Kidney (tissue), 22 donors: ENCODE measurements at places on chromosomes 16 and 17. TPM values are rescaled to one million over a fixed set of nuclear protein-coding genes. Genes with fewer than 3 reads are reported as not detected.
A peak's percentile ranks its signal among the peaks of the same experiment; 100 is the strongest.

DNA sequence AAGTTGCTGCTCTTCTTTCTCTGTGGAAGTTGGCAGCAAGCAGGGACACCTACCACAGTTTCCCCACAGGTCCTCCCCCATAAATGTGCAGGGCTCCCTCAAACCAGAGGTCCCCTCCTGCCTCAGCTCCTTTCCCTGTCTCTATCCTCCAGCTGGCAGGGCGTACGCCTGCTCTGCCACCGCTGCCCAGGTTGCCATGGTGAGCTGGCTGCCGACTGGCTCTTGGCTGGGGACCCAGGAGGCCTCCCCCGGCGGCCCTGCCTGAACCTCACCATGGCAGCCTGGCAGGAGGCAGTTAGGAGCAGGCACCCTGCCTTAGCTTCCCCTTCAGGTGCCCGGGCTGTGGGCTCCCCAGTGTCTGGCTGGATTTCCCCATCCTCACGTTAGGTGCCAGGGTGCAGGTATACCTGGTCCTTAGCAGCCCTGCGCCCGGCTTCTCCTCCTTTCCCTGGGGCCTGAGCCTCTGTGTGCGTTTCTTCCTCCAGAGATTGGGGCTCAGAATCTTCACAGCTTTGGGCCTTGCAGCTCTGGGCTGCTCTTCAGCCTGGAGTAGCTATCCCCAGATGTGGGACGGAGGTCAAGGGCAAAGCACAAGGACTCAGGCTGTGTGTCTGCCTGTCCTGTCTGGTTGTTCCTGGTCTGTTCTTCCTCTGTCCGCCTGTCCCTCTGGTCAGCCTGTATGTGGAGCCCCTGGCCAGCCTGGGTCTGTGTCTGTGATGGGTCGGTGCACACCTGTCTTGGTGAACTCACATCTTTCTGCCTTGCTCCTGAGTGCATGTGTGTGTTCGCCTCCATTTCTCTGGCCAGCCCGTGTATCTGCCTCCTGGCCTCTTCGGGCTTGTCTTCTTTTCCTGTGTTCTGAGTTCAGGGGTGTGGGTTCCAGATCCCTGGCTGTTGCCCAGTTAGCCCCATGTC, 15.7 kb downstream of the GJD3 start:
- DNase-seq: no peak
- H3K27me3 ChIP-seq: no peaks in the 10 kb centered on the region
- H3K4me1 ChIP-seq: peaks cover 83% of the 10 kb centered on the region
- no peak overlapping the region for H3K4me3 ChIP-seq

- H3K27me3 ChIP-seq: peaks cover 3% of the 10 kb centered on the region
- H3K36me3 ChIP-seq: no peaks in the 10 kb centered on the region
- peak; percentile 24 for DNase-seq
- peak overlapping the region; percentile 43 for H3K27ac ChIP-seq
- peak overlapping the region; percentile 89 for H3K4me3 ChIP-seq
These were observed 5.5 kb downstream of the FOXC2 start for GRCh38 chr16:86572041-86572521.

SREBF1 gene
- total RNA-seq: 48.3 TPM

- H3K27ac ChIP-seq: no peak overlapping the region
- no peaks in the 10 kb centered on the region for H3K27me3 ChIP-seq
- no peak for DNase-seq
- H3K4me3 ChIP-seq: no peak overlapping the region
- no peaks in the 10 kb centered on the region for H3K4me1 ChIP-seq
These were observed 17.4 kb downstream of the CA4 start for GRCh38 chr17:60167065-60167741.

DNA sequence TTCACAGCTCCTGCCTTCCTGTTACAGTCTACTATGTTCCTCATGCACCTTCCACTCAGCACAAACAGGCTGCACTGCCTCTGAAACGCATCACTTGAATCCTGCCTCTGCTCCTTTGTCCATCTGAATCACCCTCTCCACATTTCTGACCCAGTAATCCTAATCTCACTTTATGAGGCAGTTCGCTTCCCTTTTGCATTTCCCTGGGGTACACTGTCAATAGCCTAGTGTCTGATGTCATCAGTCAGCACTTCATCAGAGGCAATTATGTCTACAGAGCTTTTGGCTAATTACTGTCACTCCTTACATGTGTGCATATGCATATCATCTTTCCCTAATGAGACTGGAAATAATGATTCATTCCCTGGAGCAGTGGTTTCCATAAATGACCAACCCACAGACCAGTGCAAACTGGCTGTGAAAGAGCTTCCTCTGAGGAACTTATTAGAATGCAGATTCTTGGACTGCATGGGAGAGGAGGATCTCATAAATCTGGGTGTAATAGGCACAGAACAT, 23.6 kb downstream of the CA4 start:
- no peak overlapping the region for H3K27ac ChIP-seq
- no peak for DNase-seq
- no peaks in the 10 kb centered on the region for H3K27me3 ChIP-seq
- H3K4me3 ChIP-seq: no peak overlapping the region
- peaks cover 7% of the 10 kb centered on the region for H3K4me1 ChIP-seq

TXNDC11 gene
- 60.8 TPM for total RNA-seq

DNA sequence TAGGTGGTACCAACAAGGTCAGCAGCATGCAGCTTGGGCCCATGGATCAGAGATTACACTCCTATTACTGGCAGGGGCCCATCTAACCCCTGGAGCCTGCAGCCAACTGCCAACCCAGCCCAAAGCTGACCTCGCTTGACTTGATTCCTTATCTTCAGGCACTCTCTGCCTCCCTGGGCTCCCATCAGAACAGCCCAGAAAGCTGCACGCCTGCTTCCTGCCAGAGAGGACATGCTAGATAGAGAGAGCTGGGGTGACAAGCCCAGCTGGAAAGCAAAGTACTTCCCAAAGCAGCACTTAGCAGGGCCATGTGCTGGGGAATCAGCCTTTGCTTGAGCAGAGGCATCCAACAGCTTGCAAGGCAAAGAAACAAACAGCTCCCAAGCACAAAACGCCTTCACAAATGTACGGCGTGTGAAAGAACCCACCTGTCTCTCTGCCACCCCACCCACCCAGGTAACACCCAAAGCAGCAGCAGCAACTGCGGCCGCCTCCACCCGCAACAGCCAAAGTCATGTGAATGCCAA, 74.2 kb upstream of the NLK start:
- H3K4me3 ChIP-seq: no peak overlapping the region
- DNase-seq: no peak
- no peaks in the 10 kb centered on the region for H3K36me3 ChIP-seq
- no peaks in the 10 kb centered on the region for H3K27me3 ChIP-seq

- no peaks in the 10 kb centered on the region for H3K4me1 ChIP-seq
- no peaks in the 10 kb centered on the region for H3K27me3 ChIP-seq
- no peaks in the 10 kb centered on the region for H3K36me3 ChIP-seq
- H3K27ac ChIP-seq: no peak overlapping the region
These were observed 37.6 kb downstream of the TTLL6 start for GRCh38 chr17:48779421-48779820.

NPIPA5 gene
- 11.0 TPM for total RNA-seq

- no peaks in the 10 kb centered on the region for H3K27me3 ChIP-seq
- DNase-seq: no peak
- no peaks in the 10 kb centered on the region for H3K36me3 ChIP-seq
- H3K4me1 ChIP-seq: no peaks in the 10 kb centered on the region
These were observed 19.8 kb upstream of the FAM83G start for GRCh38 chr17:19024101-19025078.

DNA sequence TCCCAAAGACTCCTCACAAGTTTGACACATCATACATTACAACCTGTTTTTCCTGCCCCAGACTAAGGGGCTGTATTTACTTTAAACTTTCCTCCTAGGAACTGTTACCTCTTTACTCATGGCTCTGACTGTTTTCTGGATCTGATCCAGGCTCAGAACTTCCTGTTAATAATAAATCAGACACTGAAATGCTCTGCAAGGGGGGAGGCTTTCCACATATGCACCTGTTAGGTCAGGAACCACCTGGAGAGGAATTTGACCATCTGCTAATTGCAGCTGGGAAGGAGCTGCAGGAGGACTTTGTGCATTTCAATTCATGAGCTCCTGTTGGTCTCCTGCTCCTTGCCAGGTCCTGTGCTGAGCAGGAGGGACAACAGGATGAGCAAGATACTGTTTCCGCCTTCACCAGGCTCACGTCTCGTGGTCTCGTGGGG, 476.9 kb upstream of the CDH5 start:
- peak; percentile 77 for DNase-seq
- no peaks in the 10 kb centered on the region for H3K4me1 ChIP-seq
- H3K4me3 ChIP-seq: no peak overlapping the region
- no peak overlapping the region for H3K27ac ChIP-seq
- no peaks in the 10 kb centered on the region for H3K36me3 ChIP-seq

DNA sequence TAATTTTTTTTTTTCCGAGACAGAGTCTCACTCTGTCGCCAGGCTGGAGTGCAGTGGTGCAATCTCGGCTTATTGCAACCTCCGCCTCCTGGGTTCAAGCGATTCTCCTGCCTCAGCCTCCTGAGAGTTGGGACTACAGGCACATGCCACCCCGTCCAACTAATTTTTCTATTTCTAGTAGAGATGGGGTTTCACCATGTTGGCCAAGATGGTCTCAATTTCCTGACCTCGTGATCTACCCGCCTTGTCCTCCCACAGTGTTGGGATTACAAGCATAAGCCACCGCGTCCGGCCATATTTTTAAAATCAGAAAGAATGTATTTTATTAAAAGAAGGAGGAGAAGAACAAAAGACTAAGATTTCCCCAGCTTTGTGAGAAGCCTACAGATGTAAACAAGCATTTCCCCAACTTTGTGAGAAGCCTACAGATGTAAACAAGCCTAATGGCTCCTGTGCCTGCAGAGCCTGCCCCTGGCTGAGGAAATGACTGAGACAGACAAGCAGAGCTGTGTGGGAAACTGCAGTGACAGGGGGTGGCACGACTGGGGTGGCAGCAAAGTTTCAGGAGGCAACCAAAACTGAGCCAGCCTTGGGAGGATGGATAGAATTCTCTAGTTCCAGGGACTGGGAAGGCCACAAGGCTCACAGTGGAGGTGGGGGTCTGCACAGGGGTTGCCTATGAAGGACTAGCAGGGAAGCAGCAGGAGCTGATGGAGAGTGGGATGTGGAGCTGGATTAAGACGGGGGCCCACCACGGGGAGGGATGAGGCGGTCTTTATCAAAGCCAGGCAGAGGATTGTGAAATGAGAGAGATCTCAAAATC, 22.9 kb downstream of the TOP3A start:
- DNase-seq: no peak
- H3K4me1 ChIP-seq: no peaks in the 10 kb centered on the region

DNA sequence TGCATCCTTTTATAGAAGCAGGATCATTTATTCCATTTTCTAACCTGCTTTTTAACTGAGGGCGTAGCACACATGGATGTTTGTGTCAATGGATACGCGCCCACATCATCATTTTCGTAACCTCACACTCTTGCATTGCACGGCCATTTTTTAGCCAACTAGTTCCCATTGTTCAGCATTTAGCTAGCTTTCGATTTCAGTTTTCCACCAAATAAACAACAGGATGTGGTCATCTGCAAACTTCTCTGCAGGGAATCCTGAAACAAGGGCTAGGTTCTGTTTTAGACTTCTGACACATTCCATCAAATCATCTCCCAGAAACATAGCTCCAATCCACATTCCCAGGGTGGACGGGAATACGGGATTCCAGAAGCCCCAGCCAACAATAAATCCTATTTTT, 6.4 kb downstream of the CYB561 start:
- no peaks in the 10 kb centered on the region for H3K27me3 ChIP-seq
- H3K27ac ChIP-seq: no peak overlapping the region
- DNase-seq: no peak
- H3K36me3 ChIP-seq: no peaks in the 10 kb centered on the region
- no peak overlapping the region for H3K4me3 ChIP-seq

DNA sequence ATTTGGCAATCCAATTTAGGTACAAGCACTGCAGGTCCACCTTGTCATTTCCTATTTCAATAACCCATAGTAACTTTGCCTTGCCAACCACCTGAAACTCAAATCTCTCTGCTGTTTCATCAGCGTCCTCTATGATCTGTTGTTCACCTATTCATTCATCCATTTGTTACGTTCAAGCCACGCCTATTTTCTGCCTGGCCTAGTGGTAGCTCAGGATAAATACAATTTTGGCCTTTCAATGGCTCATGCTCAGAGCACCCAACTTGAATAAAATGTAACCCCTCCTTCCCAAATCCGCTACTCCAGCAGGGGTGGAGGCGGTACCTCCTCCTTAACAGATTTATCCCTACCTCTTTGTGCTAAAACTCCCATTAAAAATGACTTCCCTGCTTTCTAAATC, 3.6 kb upstream of the FBXO47 start:
- no peak for DNase-seq
- no peaks in the 10 kb centered on the region for H3K27me3 ChIP-seq
- peaks cover 7% of the 10 kb centered on the region for H3K4me1 ChIP-seq
- H3K4me3 ChIP-seq: no peak overlapping the region
- H3K36me3 ChIP-seq: no peaks in the 10 kb centered on the region

RPGRIP1L gene
- 10.2 TPM for total RNA-seq

KRTAP1-1 gene
- not detected for total RNA-seq

RAB11FIP4 gene
- 32.5 TPM for total RNA-seq

DNA sequence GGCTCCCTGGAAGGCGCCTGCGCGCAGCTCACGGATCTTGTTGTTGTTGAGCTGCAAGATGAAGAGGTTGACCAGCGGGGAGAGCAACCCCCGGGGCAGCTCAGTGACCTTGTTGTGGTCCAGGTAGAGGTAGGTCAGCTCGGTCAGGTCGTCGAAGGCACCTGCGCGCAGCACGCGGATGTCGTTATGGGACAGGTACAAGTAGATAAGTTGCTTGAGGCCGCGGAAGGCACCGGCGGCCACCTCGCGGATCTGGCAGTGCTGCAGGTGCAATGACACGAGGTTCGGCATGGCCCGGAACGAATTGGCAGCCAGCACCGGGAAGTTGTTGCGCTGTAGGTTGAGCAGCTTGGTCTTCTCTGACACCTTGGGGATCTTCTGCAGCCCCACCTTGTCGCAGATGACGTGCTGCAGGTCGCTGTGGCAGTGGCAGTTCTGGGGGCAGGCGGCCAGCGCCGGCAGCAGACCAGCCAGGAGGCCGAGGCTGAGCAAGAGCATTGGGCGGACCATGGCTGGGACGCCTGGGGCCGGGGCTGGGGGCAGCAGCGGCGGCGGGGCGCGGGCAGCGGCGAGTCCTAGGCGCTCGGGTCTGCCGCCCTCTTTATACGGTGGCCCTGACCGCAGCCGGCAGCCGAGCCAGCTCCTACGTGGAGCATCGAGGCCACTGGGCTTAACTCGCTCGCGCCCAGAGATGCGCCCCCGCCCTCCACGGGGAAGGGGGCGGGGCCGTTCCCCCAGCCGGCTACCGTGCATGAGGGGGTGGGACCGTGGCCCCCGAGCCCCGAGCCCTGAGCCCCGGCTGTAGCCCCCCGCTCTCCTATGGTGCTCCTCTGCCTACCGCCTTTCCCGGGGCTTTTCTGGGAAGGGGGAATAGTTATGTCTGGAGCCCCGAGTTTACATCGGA, at the start of gene CHAD:
Gene CHAD, minus strand, starts transcription at position 577 of the 904 bp plus-strand sequence. Its CDS starts 67 bp downstream, at position 510.
- no peak within 1 kb of the TSS for H3K27ac ChIP-seq
- H3K4me3 ChIP-seq: no peak within 1 kb of the TSS
- peak; percentile 78 for DNase-seq
- H3K27me3 ChIP-seq: no peaks in the 10 kb centered on the region
- peaks cover 10% of the 10 kb centered on the region for H3K4me1 ChIP-seq

AOC3 gene
- 40.6 TPM for total RNA-seq

- H3K36me3 ChIP-seq: no peaks in the 10 kb centered on the region
- DNase-seq: peak; percentile 92
- peaks cover 8% of the 10 kb centered on the region for H3K4me1 ChIP-seq
- H3K27me3 ChIP-seq: no peaks in the 10 kb centered on the region
- no peak overlapping the region for H3K4me3 ChIP-seq
- no peak overlapping the region for H3K27ac ChIP-seq
These were observed 11.0 kb upstream of the CBFB start for GRCh38 chr16:67017810-67018488.

GRCh38 chr16:10979717-10980601, 35.6 kb downstream of the CLEC16A start:
- DNase-seq: no peak
- H3K4me3 ChIP-seq: no peak overlapping the region

- H3K4me3 ChIP-seq: no peak overlapping the region
- H3K27me3 ChIP-seq: no peaks in the 10 kb centered on the region
- no peak for DNase-seq
- peaks cover 60% of the 10 kb centered on the region for H3K4me1 ChIP-seq
- peak overlapping the region; percentile 15 for H3K27ac ChIP-seq
These were observed 23.2 kb downstream of the MAP3K14 start for GRCh38 chr17:45293413-45294211.
